ENCODE measurements at places on chromosomes 16 and 17.

DNA sequence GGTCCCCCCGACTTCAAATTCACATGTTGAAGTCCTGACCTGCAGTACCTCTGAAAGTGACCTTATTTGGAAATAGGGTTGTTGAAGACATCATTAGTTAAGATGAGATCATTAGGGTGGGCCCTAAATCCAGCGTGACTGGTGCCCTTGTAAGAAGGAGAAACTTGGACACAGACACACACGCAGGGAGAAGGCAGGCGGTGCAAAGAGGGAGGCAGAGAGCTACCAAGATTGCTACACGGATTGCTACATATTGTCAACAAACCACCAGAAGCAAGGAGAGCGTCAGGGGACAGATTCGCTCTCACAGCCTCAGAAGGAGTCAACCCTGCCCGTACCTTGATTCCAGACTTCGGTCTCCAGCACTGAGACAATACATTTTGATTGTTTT, 6.8 kb upstream of the WBP2 start:
- no peaks in the 10 kb centered on the region for H3K36me3 ChIP-seq
- DNase-seq = no peak
- H3K4me1 ChIP-seq = peaks cover 12% of the 10 kb centered on the region
- peak overlapping the region; percentile 82 for H3K27ac ChIP-seq
- H3K27me3 ChIP-seq = peaks cover 7% of the 10 kb centered on the region
- H3K4me3 ChIP-seq = no peak overlapping the region

- H3K4me1 ChIP-seq = peaks cover 12% of the 10 kb centered on the region
- H3K27ac ChIP-seq = no peak overlapping the region
- H3K4me3 ChIP-seq = peak overlapping the region; percentile 42
- peaks cover 15% of the 10 kb centered on the region for H3K27me3 ChIP-seq
Observed at GRCh38 chr17:38419508-38419981, 8.7 kb upstream of the ARHGAP23 start.

DNA sequence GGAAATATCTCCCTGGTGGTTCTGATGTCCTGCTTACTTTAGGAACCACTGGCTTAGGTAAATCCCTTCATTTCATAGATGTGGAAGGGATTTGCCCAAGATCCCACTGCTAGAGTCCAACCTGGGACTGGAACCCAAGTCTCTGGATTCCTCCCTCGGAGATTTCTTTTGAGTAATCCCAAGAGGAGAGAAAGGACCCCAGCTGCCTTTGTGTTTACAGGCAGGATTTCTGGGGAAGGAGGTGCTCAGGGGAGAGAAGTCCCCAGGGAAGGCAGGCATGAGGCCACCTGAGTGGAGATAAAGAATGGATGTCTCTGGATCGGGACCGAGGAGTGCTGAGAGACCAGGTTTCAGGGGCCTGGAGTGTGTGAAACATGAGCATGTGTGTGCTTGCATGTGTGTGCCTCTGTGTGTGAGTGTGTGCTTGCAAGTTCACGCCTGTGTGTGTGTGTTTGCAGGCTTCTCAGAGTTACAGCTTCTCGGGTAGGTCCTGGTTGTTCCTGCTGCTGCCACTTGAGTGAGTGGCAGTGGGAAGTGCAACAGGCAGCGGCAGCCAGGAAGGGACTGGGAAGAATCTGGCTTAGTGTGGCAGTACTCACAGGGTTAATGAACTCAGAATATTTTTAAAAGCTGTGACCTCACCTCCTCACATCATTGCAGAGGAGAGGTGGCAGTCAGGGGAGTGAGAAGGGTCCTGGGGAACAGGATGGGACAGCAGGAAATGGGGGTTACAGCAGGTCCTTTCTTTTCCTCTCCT, 2.2 kb downstream of the KCNH6 start:
- H3K27me3 ChIP-seq = peaks cover 17% of the 10 kb centered on the region
- H3K4me3 ChIP-seq = no peak overlapping the region
- no peak overlapping the region for H3K27ac ChIP-seq
- DNase-seq = no peak

DNA sequence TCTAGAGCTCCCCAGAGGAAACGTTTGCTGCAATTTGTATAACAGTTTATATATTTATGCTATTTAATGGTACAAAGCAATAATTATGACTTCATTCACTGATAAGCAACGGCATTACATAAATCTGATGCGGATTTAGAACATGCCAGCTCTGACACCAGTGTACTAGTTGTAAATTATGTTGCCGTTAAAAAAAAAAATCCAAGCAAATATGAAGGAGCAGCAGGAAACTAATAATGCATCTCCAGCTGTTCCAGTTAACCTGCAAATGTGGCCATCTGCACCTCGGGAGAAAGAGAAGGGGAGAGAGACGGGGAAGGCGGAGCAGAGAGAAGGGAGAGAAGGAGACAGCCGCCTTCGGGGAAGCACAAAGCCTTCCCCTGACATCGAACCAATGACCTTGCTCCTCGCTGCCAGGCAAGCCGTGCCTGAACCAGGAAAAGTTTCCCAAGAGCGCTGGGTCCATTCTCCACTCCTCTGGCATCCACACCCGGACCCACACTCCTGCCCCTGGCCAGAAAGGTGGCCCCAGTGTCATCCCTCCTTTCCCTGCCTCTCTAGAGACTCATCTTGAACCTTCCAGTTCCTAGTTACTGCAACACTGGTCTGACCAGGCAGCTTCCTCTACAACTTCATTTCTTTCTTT, 174.8 kb downstream of the C16orf78 start:
- H3K27me3 ChIP-seq = peaks cover 8% of the 10 kb centered on the region
- peaks cover 7% of the 10 kb centered on the region for H3K36me3 ChIP-seq
- H3K4me3 ChIP-seq = no peak overlapping the region
- peaks cover 5% of the 10 kb centered on the region for H3K4me1 ChIP-seq

- no peaks in the 10 kb centered on the region for H3K27me3 ChIP-seq
- no peak for DNase-seq
- peaks cover 9% of the 10 kb centered on the region for H3K36me3 ChIP-seq
- peak overlapping the region; percentile 8 for H3K4me3 ChIP-seq
Observed at GRCh38 chr17:79673517-79673916, 57.2 kb upstream of the ENPP7 start.

- no peak for DNase-seq
- H3K4me3 ChIP-seq = no peak overlapping the region
- H3K27me3 ChIP-seq = no peaks in the 10 kb centered on the region
Observed at GRCh38 chr17:17941015-17941414, 31.2 kb downstream of the TOM1L2 start.

GRCh38 chr17:11304568-11304967, 63.6 kb downstream of the SHISA6 start:
- no peak overlapping the region for H3K27ac ChIP-seq
- H3K4me1 ChIP-seq = no peaks in the 10 kb centered on the region
- no peak for DNase-seq
- H3K27me3 ChIP-seq = peaks cover 10% of the 10 kb centered on the region

DNA sequence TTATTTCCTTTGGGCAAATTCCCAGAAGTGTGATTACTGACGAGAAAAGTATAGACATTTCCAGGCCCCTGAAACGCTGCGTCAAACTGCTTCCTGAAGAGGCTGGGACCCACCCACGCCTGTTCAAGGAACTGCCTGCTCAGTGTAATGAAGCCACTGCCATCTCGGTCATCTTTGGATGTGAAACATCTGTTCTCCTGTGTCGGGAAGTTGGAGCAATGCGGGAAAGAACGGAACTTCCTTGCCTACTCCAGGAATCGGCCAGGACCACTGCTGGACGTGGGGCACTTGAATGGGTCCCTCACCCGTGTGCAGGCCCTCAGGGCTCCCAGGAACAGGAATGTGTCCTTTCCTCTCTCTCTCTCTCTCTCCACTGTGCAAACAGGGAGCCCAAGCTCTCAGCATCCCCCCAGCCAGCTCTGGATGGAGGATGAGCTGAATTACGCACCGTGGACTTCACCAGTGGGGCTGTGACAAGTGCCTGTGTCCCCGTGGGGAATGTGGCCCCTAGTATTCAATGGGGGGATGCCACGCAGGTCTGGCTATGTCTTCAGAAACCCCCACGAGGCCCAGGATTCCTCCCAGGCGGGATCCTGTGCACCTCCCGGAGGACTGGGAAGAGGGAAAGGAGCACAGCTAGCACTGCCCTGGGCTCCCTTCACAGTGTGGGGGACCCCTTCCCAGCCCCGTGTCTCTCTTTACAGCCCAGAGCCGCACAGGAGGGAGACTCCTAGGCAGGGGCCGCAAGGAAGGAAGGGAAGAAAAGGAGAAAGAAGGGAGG, 18.3 kb upstream of the LITAF start:
- no peak overlapping the region for H3K4me3 ChIP-seq
- H3K27me3 ChIP-seq = peaks cover 7% of the 10 kb centered on the region
- H3K36me3 ChIP-seq = no peaks in the 10 kb centered on the region
- H3K4me1 ChIP-seq = no peaks in the 10 kb centered on the region

- no peaks in the 10 kb centered on the region for H3K27me3 ChIP-seq
- H3K36me3 ChIP-seq = no peaks in the 10 kb centered on the region
- H3K27ac ChIP-seq = no peak overlapping the region
- no peak for DNase-seq
Observed at GRCh38 chr17:55458287-55458900, 36.8 kb upstream of the MMD start.

- no peaks in the 10 kb centered on the region for H3K4me1 ChIP-seq
- H3K27ac ChIP-seq = no peak overlapping the region
- no peak for DNase-seq
- peaks cover 2% of the 10 kb centered on the region for H3K27me3 ChIP-seq
- H3K4me3 ChIP-seq = no peak overlapping the region
- peaks cover 31% of the 10 kb centered on the region for H3K36me3 ChIP-seq
Observed at GRCh38 chr17:5365831-5366230, 53.6 kb downstream of the NUP88 start.

- peak; percentile 49 for DNase-seq
- H3K36me3 ChIP-seq = peaks cover 25% of the 10 kb centered on the region
- peak overlapping the region; percentile 100 for H3K4me3 ChIP-seq
- peaks cover 19% of the 10 kb centered on the region for H3K4me1 ChIP-seq
- peak overlapping the region; percentile 93 for H3K27ac ChIP-seq
- peaks cover 12% of the 10 kb centered on the region for H3K27me3 ChIP-seq
Observed at GRCh38 chr16:69311533-69312387, 610 bp downstream of the VPS4A start.

DNA sequence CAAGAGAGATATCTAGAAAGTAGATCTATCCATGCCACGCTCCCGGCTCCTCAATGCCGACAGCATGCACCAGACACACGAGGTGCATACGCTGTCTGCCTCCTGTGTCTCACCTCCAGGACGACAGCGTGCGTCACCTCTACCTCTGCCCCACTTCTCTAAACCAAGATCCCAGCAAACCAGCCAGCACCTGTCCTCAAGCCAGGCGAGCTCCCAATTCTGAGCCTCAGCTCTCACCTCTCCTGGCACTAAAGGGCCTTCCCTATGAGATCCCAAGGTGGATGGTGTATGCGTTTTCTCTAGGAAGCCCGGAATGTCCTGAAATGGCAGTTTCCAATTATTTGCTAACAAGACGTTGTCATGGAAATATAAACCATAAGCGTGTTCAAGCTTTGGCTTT, 36.2 kb upstream of the RCVRN start:
- H3K4me1 ChIP-seq = no peaks in the 10 kb centered on the region
- H3K27me3 ChIP-seq = peaks cover 4% of the 10 kb centered on the region
- H3K36me3 ChIP-seq = no peaks in the 10 kb centered on the region

DNA sequence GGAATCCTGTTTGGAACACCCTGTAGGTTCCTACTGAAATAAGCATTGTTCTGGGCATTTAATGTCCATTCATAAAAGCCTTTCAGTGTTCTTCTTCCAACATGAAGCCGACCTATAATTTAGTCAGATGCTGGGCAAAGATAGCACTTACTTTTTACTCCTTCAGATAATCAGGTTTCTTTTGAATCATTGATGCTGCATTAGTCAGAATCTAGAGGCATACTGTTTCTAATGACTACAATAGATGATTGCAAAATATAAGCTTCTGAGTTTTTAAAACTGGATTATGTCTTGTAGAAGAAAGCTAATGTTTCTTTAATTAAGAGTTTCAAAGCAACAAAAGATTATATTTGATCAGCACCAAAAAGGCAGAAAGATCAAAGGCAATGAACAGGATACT, 16.0 kb downstream of the MMD start:
- H3K27me3 ChIP-seq = no peaks in the 10 kb centered on the region
- H3K4me3 ChIP-seq = no peak overlapping the region
- no peaks in the 10 kb centered on the region for H3K4me1 ChIP-seq
- no peak for DNase-seq
- peaks cover 25% of the 10 kb centered on the region for H3K36me3 ChIP-seq

- H3K4me3 ChIP-seq = no peak overlapping the region
- H3K27me3 ChIP-seq = peaks cover 22% of the 10 kb centered on the region
- peaks cover 2% of the 10 kb centered on the region for H3K36me3 ChIP-seq
- no peak for DNase-seq
- H3K4me1 ChIP-seq = peaks cover 18% of the 10 kb centered on the region
Observed at GRCh38 chr17:21272881-21273792, 11.4 kb upstream of the MAP2K3 start.

GRCh38 chr17:56995766-56996165, 17.8 kb downstream of the SCPEP1 start:
- H3K27ac ChIP-seq = no peak overlapping the region
- no peaks in the 10 kb centered on the region for H3K27me3 ChIP-seq
- no peak overlapping the region for H3K4me3 ChIP-seq
- no peak for DNase-seq

GRCh38 chr17:41773731-41774193, 12.7 kb downstream of the JUP start:
- no peak overlapping the region for H3K4me3 ChIP-seq
- H3K27me3 ChIP-seq = peaks cover 17% of the 10 kb centered on the region
- peaks cover 51% of the 10 kb centered on the region for H3K4me1 ChIP-seq
- no peak for DNase-seq
- H3K36me3 ChIP-seq = peaks cover 24% of the 10 kb centered on the region

DNA sequence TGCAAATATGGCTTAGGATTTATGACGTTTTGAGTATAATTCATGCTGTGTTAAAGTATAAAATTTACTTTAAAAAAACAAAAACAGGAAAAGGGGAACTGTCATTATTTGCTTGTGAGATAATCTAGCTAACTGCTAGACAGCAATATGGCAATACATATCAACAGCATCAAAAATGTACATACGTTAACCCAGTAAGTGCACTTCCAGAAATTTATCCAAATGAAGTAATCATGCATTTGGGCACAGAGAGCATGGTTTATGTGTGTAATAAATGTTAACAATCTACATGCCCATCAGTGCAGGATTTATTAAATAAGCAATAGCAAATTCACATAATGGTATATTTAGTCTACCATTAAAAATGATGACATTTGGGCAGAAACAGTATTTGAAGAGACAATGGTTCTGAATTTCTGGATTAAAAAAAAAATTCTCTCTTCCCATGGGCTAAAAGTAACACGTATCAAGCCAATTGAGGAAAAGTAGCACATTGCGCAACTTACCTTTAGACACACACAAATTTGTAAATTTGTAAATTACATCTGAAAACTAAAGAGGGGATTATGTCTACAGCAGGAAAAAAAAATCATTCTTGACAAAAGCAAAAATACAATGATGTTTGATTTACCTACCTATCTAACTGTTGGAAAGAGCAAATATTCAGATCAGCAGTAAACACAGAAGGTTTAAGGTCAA, 80.2 kb downstream of the CACNG1 start:
- H3K27ac ChIP-seq = no peak overlapping the region
- H3K36me3 ChIP-seq = peaks cover 9% of the 10 kb centered on the region
- no peak overlapping the region for H3K4me3 ChIP-seq
- DNase-seq = no peak
- peaks cover 2% of the 10 kb centered on the region for H3K27me3 ChIP-seq

DNA sequence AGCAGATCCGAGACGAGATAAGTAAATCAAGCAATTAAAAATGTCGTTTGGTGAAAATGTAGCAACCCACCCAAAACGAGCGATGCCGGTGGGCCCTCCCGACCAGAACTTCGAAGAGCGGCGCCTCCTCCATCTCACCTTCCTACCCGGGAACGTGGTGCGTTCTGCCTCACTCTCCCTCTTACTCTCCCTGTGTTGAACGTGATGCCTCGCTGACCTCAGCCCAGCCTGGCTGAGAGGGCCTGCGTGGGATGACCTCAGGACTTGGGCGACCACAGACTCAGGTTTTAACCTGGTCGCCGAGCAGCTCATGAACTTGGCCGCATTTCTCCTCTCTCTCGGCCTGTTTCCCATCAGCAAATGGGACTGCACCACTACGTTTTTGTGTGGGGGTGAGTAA, 69.7 kb upstream of the RPL38 start:
- DNase-seq = no peak
- no peaks in the 10 kb centered on the region for H3K36me3 ChIP-seq
- H3K27ac ChIP-seq = no peak overlapping the region
- H3K4me3 ChIP-seq = no peak overlapping the region

All from endothelial cell (in vitro differentiated cells).